ENCODE measurements at places on chromosomes 13 and 19. TPM values are rescaled to one million over a fixed set of nuclear protein-coding genes. Genes with fewer than 3 reads are reported as not detected.

GMIP gene
- 18.3 TPM for total RNA-seq

GRCh38 chr13:30308548-30308947 is 1.2 kb upstream of the KATNAL1 start:
- DNase-seq, result no peak

- no peak for DNase-seq
Measured at GRCh38 chr13:32840989-32841713, 175.1 kb upstream of the KL start.

GRCh38 chr13:27921421-27921960 is 1.7 kb downstream of the PDX1 start:
- DNase-seq, result no peak

- no peak for DNase-seq
Measured at GRCh38 chr13:25800523-25800922, 251.3 kb downstream of the SHISA2 start.

CGB2 gene
- total RNA-seq, result not detected

DNA sequence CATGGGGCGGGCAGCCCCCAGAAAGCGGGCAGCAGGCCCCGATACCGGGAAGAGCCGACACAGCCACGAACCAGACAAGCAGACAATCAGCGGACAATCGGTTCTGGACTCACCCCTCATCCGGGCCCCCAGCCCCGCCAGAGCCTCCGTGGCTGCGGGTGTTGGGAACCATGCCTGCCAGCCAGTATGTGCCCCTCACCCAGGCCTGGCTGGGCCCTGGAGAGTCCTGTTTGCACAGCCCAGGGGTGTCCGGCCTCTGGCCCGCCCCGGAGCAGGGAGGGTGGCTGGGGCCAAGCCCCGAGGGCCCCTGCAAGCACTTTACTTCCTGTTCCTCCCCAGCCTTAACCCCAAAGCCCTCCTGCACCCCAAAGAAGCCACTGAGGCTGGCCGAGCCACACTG is 7.8 kb downstream of the PODNL1 start:
- no peak for DNase-seq

B3GNT8 gene
- total RNA-seq, result not detected

C13orf46 gene
- 2.2 TPM for total RNA-seq

KIR3DL1 gene
- not detected for total RNA-seq

- no peak for DNase-seq
Measured at GRCh38 chr19:2058570-2059421, 7.8 kb upstream of the MKNK2 start.

ZNF729 gene
- total RNA-seq, result not detected

DNA sequence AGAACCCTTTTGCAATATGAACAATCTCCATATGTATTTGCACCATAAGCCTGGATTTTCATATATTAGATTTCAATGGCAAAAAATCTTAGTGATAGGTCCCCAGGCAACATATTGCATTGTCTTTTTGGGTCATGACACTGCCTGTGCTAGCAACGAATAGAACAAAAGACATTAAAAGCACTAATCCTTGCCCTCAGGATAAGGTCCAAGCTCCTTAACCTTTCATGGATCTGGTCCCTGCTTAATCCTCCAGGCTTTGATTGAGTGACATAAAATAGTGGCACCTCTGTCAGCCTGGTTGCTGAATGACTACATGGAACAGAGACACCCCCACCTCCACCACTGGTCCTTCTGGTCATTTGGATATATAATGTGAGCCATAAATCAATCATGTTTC is 134.4 kb downstream of the RBM26 start:
- DNase-seq, result no peak

GRCh38 chr19:5317321-5317720 is 23.3 kb downstream of the PTPRS start:
- no peak for DNase-seq

GRCh38 chr13:84025824-84026223 is 143.6 kb upstream of the SLITRK1 start:
- no peak for DNase-seq
